Activated CD4-positive, alpha-beta T cell treated with anti-CD3 and anti-CD28 coated beads, Interleukin-2, amount 50 U/mL, for 48 hours (primary cell): ENCODE measurements at places on chromosomes 1 and 21.

GRCh38 chr1:88327391-88328267 is 356.4 kb upstream of the PKN2 start:
- no peak for DNase-seq

DNA sequence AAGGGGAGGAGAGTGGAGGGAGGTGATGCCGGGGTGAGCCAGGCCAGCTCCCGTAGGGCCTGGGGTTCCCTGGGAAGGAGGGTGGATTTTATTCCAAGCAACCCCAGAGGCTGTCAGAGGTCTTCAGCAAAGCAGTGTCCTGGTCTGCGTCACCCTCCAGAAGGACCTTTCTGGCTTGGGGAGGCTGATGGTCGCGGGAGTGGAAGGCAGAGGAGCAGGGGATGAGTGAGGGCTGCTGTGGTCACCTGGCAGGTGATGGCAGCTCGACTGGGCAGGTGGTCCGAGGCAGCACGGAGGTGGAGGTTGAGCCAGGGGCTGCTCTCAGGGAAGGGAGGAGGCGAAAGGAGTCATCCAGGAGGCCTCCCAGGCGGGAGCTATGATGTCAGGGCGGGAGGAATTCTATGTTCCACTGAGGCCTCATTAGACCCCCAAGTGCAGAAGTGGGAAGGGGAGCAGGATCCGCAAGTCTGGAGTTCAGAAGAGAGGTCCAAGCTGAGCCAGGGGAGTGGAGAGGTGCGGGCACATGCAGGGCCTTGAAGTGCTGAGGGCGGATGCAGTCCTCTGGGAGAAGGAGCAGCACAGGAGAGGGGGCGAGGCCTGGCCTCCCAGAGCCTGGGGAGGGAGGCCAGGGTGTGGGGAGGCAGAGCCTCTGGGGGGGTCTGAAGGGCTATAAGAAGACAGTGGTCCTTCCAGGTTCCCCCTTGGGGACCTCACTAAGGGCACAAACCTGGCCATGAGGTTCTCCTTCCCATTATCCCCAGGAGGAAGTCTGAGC is 33.3 kb downstream of the BMP8A start:
- DNase-seq = no peak

GRCh38 chr1:64981601-64982533 is 15.5 kb upstream of the JAK1 start:
- DNase-seq = no peak

DNA sequence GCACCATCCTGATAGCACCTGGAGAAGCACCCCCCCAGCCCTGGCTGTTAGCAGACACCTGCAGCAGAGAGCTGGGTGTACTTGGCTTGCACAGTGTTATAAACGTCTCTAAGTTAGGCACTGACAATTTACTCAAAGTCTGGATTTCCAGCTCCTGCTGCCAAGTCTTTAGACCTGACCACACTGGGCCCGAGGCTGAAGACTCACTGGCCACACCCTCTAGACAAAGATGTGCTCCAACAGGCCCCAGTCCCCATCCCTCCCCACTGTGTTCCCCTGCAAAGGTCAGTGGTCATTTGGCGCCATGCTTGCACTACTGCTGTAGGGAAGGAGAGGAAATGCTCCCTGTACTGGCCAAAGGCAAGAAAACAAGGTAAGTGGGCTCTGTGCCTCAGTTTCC is 31.1 kb downstream of the PADI6 start:
- DNase-seq = no peak

DNA sequence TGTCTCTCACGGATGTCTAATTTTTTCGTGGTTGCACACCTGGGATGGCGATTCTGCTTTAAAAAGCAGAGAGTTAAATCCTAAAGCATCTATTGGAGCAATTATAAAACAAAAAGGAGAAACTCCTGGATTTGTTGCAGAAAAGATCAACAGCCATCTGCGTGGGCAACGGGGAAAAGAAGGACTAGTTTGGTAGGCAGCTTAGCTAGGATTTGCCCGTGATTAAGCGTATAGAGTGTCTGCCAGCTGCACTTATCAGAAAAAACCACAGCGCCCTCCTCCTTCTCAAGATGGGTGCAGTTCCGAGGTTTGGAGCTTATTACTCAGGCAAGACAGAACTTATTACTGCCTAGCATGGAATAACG is 526 bp upstream of the SLC25A24 start:
- DNase-seq = peak; percentile 55

DNA sequence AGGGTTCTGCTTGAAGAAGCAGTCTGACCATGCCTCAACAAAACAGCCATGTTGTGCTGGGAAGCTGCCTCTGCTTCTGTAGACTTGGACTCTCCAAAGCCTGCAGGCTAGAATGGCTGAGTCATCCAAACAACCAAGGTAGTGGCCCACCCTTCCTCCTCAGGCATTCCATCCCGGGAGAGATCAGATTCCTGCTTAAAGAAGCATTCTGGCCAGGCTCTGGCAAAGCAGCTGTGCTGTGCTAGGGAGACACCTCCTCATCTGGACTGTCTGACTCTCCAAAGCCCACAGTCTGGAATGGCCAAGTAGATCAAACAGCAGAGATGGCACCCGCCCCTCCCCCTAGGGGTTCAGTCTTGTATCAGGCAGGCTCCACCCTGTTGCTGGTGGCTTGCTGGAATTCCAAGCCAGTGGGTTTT is 38.3 kb upstream of the F3 start:
- DNase-seq = no peak

GRCh38 chr1:222784371-222784770 is 30.5 kb upstream of the DISP1 start:
- DNase-seq = no peak

- no peak for DNase-seq
Measured at GRCh38 chr1:78549891-78550290, 59.1 kb downstream of the PTGFR start.

GRCh38 chr1:38804062-38804886 is 55.3 kb downstream of the RRAGC start:
- no peak for DNase-seq
